ENCODE measurements at places on chromosomes 13 and 19.

DNA sequence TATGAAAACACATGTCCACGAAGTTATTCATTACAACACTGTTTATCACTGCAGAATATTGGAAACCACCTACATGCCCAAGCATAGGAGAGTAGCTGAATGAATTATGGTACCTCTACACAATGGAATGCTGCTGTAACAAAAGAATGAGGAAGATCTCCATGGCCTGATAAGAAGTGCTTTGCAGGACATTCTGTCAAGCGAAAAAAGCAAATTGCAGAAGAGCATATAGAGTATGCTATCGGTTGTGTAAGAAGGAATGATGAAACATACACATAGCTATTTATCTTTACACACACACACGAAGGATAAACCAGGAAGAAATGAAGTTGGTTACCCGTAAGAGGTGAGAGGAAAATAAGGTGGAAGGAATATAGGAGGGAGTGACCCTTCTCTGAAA, 37.5 kb upstream of the CEACAM20 start:
- DNase-seq: no peak

DNA sequence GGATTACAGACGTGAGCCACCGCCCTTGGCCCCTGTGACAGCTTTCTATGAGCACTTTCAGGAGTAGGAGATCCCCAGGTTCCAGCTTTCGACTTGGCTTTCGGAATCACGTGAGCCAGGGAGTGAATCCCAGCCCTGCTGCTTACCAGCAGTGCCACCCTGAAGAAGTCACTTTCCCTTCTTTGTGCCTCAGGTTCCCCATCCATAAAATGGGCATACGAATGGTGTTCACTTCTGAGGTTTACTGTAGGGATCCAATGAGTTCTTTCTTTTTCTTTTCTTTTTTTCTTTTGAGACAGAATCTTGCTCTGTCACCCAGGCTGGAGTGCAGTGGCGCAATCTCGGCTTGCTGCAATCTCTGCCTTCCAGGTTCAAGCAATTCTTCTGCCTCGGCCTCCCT, 4.3 kb upstream of the HOMER3 start:
- no peak for DNase-seq

DNA sequence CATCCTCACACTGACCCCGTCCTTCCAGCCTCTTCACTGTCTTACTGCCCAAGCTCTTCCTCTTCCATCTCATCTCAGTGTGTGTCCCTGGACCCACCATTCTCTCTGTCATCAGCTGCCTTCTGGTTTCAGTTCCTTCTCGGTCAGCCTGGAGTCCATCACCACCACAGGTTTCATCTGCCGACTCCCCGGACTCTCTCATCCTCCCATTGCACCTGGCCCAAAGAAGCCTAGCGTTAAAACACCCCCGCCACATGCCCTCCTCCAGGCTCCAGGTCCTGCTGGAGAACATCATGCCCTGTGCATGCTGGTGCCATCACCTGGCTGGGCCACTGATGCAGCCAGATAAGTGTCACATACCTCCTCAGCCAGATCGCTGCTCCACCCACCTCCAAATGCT, 122.1 kb upstream of the GPR12 start:
- no peak for DNase-seq

- no peak for DNase-seq
Measured at GRCh38 chr19:39557811-39558623, 18.1 kb upstream of the EID2 start.

DNA sequence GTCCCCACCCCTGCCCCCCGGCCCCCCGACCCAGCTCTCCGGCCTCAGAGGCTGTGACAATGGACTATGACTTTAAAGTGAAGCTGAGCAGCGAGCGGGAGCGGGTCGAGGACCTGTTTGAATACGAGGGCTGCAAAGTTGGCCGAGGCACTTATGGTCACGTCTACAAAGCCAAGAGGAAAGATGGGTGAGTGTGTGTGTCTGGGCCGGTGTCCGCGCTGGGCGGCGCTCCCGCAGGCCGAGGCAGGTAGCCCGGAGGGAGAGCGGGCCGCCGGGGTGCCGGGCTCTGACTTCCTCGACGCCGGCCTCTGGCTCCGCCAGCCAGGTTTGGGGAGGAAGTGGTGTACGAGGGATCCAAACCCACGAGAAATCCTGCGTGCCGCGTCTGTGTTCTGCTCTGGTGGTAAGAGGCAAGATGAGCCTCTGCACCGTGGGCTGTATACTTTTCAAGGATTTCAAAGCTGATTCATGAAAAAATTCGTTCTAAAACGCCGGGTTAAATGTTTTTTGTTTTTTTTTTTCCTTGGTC, 718 bp downstream of the CDK8 start:
- DNase-seq: peak; percentile 13

GRCh38 chr13:63501702-63502101, 2086.1 kb upstream of the PCDH20 start:
- DNase-seq: no peak

GRCh38 chr19:47896773-47897172, 10.7 kb upstream of the SULT2A1 start:
- DNase-seq: no peak

DNA sequence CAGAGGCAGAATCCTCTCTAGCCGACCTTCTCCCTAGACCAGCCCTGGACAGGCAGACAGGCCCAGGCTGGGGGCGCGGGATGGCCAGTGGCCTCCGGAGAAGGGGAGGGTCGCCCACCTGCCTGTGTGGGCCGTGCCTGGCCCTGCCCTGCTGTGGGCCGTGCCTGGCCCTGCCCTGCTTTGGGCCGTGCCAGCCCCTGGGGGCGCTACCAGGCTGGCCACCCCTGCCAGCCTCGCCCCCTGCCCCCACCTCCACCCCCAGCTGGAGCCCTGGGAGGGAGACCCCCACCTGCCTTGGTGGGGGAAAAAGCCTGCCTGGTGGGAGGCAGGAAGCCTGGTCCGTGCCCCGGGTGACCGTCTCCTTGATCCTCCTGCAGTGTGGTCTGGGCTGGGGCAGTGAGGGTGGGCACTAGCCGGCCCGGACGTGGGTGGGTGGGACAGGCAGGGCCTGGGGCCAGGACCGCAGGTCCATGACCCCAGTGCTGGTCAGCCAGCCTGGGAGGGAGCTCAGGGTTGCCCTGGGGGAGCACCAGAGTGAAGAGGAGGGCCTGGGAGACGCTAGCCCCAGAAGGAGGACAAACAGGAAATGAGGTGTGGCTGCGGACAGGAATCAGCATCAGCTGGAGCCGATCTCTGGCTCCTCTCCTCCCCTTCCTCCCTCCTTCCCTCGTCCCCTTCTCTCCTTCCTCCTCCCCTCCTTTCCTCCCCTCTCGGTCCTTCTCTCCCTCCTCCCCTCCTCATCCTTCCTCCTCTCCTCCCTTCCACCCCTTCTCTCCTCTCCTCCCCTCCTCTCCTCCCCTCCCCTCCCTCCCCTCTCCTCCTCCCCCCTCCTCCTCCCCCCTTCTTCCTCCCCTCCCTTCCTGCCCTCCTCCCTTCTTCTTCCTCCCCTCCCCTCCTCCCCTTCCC, 5.1 kb upstream of the MKNK2 start:
- peak; percentile 43 for DNase-seq

DNA sequence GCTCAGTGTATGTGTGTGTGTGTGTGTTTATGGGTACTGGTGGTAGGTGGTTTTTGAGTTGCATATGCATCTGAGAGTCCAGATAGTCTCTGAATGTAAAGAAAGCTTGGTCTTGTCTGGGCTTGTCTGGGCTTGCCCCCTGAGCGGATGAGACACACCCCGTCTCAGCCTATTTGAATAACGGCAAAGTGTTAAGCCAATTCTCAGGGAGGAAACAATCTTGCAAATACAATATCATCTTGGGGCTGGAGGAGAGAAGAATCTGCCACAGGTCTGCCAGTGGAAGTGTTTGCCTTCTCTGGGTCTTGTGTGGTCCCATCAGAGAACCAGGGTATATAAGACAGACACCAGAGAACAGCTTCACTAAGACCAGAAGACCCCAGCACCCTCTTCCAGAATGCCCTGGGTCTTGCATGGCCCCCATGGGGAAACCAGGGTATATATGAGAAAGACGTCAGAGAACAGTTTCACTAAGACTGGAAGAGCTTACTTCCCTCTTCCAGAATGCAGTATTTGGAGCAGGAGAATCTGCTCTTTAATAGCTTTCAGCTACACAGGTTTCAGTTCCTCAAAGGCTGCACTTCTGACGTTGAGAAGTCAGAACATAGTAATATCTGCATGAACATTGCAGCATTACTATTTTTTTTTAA, 13.3 kb downstream of the CD70 start:
- DNase-seq: no peak

GRCh38 chr19:38699647-38700349, 44.5 kb downstream of the CAPN12 start:
- no peak for DNase-seq

- no peak for DNase-seq
Measured at GRCh38 chr19:51173681-51174080, 31.6 kb downstream of the SIGLEC7 start.

DNA sequence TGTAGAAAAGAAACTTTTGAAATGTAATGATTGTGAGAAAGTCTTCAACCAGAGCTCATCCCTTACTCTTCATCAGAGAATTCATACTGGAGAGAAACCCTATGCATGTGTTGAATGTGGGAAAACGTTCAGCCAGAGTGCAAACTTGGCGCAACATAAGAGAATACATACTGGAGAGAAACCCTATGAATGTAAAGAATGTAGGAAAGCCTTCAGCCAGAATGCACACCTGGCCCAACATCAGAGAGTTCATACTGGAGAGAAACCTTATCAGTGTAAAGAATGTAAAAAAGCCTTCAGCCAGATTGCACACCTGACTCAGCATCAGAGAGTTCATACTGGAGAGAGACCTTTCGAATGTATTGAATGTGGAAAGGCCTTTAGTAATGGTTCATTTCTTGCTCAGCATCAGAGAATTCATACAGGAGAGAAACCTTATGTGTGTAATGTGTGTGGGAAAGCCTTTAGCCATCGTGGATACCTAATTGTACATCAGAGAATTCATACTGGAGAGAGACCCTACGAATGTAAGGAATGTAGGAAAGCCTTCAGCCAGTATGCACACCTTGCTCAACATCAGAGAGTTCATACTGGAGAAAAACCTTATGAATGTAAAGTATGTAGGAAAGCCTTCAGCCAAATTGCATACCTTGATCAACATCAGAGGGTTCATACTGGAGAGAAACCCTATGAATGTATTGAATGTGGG, 19.3 kb downstream of the ZNF583 start:
- no peak for DNase-seq

DNA sequence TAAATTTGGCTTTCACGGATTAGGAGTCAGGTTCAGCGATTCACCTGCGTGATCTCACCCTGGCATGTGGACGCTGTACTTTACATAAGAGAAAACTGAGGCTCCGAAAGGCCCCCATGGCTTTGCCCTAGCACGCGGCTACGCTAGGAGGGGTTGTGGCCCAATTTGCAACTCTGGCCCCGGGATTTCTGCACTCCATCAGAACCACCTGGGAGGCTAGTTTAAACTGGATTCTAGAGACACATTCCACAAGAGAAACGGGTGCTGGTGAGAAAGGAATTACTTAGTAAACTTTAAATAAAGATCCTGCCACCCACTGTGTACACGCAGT, 6.2 kb downstream of the BCL3 start:
- DNase-seq: no peak

GRCh38 chr13:100100115-100100879, 11.4 kb downstream of the PCCA start:
- DNase-seq: peak; percentile 45

DNA sequence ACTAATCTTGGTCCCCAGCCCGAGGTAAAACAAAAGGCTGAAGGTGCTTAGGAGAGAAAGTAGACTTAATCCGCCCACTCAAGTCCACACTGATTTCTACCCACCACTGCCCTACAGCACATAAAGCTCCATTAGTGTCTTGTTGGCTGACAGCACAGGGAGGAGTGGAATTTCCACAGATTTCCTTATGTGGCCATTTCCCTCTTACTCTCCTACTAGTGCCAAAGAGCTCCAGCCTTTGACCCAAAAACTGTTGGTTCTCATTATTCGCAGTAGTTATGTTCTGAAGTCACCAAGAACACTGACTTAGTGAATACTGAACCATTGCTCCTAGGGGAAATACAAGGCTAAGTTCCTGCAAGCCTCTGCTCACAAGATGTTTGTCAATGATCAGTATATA, 61.2 kb downstream of the RAB20 start:
- DNase-seq: no peak

DNA sequence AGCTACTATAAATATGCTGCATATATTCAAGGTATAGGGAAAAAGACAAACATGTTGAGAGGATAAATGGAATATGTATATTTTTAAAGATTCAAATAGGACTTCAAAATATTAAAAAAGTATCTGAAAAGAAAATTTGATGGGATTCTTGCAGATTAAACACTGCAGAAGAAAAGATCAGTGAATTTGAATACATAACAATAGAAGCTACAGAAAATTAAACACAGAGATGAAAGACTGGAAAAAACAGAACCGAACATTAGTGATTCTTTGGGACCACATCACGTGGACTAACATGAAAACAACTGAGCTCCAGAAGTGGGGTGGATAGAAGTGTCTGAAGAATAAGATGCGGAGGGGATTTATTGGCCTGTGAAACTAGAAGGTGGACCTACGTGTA, 217.2 kb downstream of the RFC3 start:
- DNase-seq: no peak

- no peak for DNase-seq
Measured at GRCh38 chr13:106649495-106649894, 81.6 kb upstream of the ARGLU1 start.

- no peak for DNase-seq
Measured at GRCh38 chr13:86447479-86447878, 648.3 kb upstream of the SLITRK6 start.

DNA sequence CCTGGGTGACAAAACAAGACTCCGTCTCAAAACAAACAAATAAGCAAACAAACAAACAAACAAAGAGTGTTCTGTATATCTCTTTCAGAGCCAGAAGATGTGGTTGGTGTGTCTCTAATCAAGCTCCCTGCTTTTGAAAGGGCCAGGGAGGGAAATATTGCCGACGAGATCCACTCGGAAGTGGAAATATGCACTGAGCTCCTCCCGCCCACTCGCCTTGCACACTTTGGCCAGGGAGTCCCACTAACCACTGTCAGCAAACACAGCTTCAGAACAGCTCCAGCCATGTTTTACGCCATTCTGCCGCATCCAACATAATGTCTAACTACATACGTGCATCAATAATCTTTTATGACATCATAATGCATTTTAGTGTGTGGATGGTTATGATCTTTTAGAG, 155.5 kb upstream of the VSTM2B start:
- no peak for DNase-seq

DNA sequence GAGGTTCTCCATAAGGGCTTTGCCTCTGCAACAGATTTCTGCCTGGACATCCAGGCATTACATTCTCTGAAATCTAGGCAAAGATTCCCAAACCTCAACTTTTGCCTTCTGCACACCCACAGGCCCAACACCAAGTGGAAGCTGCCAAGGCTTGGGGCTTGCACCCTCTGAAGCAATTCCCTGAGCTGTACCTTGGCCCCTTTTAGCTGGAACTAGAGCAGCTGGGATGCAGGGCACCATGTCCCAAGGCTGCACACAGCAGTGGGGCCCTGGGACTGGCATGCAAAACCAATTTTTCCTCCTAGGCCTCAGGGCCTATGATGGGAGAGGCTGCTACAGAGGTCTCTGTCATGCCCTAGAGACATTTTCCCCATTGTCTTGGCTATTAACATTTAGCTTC, 943.2 kb downstream of the PCDH17 start:
- DNase-seq: no peak
